A549 treated with RU486 at 1 μM for 4 hours (cell line): ENCODE measurements at places on chromosomes 5 and 9. TPM values are rescaled to one million over a fixed set of nuclear protein-coding genes. Genes with fewer than 3 reads are reported as not detected.

Gene ANKRD18A
- 4.9 to 11.4 TPM (median 10.5 TPM) in 5 replicates for total RNA-seq

Gene CDKN2B
- total RNA-seq, result not detected in 5 replicates

Gene CEP72
- 8.1 to 11.4 TPM (median 9.8 TPM) in 5 replicates for total RNA-seq

Gene MORN5
- total RNA-seq, result not detected in 5 replicates

Gene FOXD4L6
- 0.11 TPM in 1 of 5 replicates, not detected in the others for total RNA-seq

Gene PTTG1
- 204 to 310 TPM (median 215 TPM) in 5 replicates for total RNA-seq

Gene ENHO
- total RNA-seq, result 0.66 to 2.6 TPM (median 1.9 TPM) in 5 replicates

Gene MEIKIN
- not detected in 5 replicates for total RNA-seq

Gene RGP1
- total RNA-seq, result 11.2 to 15.6 TPM (median 14.7 TPM) in 5 replicates

Gene FABP6
- 0.87 to 1.6 TPM (median 1.5 TPM) in 5 replicates for total RNA-seq

Gene EMB
- total RNA-seq, result 2.4 to 6.5 TPM (median 5.4 TPM) in 5 replicates

Gene PLCXD3
- total RNA-seq, result 0.16 to 0.35 TPM (median 0.27 TPM) in 5 replicates

Gene PRELID2
- total RNA-seq, result 6.8 to 10.9 TPM (median 7.8 TPM) in 5 replicates

Gene HMHB1
- not detected in 5 replicates for total RNA-seq

Gene CXCL14
- total RNA-seq, result 0.07 to 0.14 TPM (median 0.07 TPM) in 3 of 5 replicates, not detected in the others

Gene LCNL1
- not detected in 5 replicates for total RNA-seq

Gene RNF180
- total RNA-seq, result 0.15 to 0.85 TPM (median 0.21 TPM) in 5 replicates

Gene PCDHA7
- 0.05 to 0.15 TPM (median 0.11 TPM) in 4 of 5 replicates, not detected in the other for total RNA-seq

Gene UAP1L1
- total RNA-seq, result 9.3 to 14.6 TPM (median 11.2 TPM) in 5 replicates

Gene FREM1
- not detected in 5 replicates for total RNA-seq

Gene SLC36A3
- not detected in 5 replicates for total RNA-seq

Gene SLC36A2
- not detected in 5 replicates for total RNA-seq

Gene ACTBL2
- total RNA-seq, result 0.06 to 0.07 TPM in 2 of 5 replicates, not detected in the others

Gene SPATA31C1
- total RNA-seq, result not detected in 5 replicates

Gene ZFP37
- total RNA-seq, result 0.86 to 1.9 TPM (median 1.8 TPM) in 5 replicates

Gene VDAC1
- total RNA-seq, result 392 to 425 TPM (median 409 TPM) in 5 replicates

Gene LIX1
- total RNA-seq, result not detected in 5 replicates

Gene PELO
- total RNA-seq, result 17.0 to 25.5 TPM (median 19.6 TPM) in 5 replicates

Gene ANKRD20A1
- total RNA-seq, result 0.56 to 1.3 TPM (median 1.0 TPM) in 5 replicates

Gene ASS1
- total RNA-seq, result 15.4 to 18.0 TPM (median 17.2 TPM) in 5 replicates

Gene CARTPT
- total RNA-seq, result not detected in 5 replicates

Gene PCDHA6
- 0.05 to 0.06 TPM (median 0.05 TPM) in 3 of 5 replicates, not detected in the others for total RNA-seq

Gene KIF4B
- 0.02 to 0.06 TPM in 2 of 5 replicates, not detected in the others for total RNA-seq

Gene DTWD2
- total RNA-seq, result 0.74 to 2.0 TPM (median 1.7 TPM) in 5 replicates

Gene SLCO6A1
- not detected in 5 replicates for total RNA-seq

Gene TAF1L
- 0.02 TPM in 1 of 5 replicates, not detected in the others for total RNA-seq

Gene TBC1D2
- 6.9 to 10.5 TPM (median 9.1 TPM) in 5 replicates for total RNA-seq

Gene SAPCD2
- total RNA-seq, result 14.0 to 28.0 TPM (median 25.8 TPM) in 5 replicates

Gene IFNB1
- total RNA-seq, result 0.23 TPM in 1 of 5 replicates, not detected in the others

Gene RBM27
- total RNA-seq, result 5.3 to 14.9 TPM (median 13.2 TPM) in 5 replicates

Gene NOXA1
- 1.1 to 2.4 TPM (median 1.7 TPM) in 5 replicates for total RNA-seq

Gene FAM151B
- 1.2 to 2.6 TPM (median 1.8 TPM) in 5 replicates for total RNA-seq

Gene CDH6
- 0.05 to 0.25 TPM (median 0.16 TPM) in 5 replicates for total RNA-seq

Gene BNIP1
- 16.5 to 21.4 TPM (median 17.2 TPM) in 5 replicates for total RNA-seq

Gene ADAMTS13
- total RNA-seq, result 0.33 to 0.97 TPM (median 0.46 TPM) in 5 replicates

Gene LCN10
- not detected in 5 replicates for total RNA-seq

Gene NSUN2
- total RNA-seq, result 89.1 to 106 TPM (median 95.0 TPM) in 5 replicates

Gene HTR1A
- total RNA-seq, result not detected in 5 replicates

Gene KIF27
- total RNA-seq, result 0.46 to 1.6 TPM (median 1.2 TPM) in 5 replicates
